Activated T-cell treated with anti-CD3 and anti-CD28 coated beads, Interleukin-2, amount 50 U/mL, for 48 hours (primary cell): ENCODE measurements at places on chromosomes 7 and 10.

DNA sequence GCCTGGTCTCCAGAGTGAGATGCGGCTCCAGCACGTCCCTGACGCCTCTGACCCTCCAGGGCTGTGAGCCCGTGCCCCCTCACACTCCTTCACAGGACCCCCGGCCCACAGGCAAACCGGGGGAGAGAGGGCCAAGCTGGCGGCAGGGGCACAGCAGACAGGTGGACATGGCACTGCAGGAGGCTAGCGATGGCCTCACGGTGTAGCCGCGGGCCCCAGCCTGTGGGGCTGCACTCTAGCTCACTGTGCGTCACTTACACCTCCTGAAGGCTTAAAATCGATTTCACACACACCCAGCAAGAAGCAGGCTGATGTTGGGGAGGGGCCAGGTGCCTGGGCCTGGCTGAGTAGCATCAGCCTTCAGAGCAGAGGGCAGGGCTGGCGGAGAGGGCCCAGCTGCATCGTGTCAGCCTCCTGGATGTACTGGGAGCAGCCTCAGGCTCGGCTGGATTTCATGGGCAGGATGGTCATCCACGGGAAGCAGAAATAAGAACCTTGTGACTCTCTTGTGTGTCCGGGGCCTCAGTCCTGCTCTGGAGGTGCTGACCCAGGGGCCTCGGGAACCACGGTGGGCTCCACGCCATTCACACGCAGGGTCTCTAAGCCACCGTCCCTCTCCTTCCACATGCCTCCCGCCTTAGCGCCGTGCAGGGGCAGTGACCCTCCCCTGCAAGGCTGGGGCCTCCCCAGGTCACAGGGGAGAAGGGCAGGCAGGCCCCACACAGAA, 19.4 kb upstream of the KNDC1 start:
- DNase-seq = no peak

- no peak for DNase-seq
These were observed 11.2 kb downstream of the PPP1R3A start for GRCh38 chr7:113907617-113908016.

DNA sequence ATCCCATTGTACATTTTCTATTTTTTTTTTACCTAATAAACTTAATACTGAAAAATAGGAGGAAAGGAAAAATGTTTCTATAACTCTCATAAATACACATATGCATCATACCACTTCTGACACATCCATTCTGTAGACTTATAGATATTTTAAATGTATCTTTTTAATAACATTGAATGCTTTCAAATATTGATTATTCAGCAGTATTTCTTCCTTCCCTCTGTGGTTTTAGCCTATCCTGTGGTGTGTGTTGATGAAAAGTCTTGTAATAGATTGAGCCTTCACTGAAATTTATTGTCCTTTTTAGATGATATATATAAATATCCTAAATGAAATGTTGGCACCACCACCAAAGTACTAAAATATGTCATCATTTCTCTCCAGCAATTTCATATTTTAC, 218.1 kb downstream of the TSPAN12 start:
- no peak for DNase-seq

DNA sequence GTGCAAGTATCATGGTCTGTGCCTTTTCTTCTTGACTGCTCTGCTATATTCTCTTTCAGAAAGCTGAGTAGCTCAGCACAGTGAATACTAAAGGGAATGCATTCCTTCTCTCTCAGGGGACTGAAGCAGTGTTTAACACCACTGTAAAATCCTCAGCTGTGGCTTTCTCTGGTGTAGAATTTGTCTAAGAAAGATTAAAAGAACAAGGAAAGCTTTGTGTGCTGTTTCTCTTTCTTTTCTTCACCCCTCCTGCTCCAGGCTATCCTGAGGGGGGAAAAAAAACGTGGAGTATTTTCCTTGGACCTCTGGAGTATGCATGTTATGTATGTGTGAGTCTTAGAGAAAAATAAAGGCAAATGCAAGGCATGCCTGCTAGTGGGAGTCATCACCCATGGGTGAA, 383.9 kb downstream of the AUTS2 start:
- no peak for DNase-seq

DNA sequence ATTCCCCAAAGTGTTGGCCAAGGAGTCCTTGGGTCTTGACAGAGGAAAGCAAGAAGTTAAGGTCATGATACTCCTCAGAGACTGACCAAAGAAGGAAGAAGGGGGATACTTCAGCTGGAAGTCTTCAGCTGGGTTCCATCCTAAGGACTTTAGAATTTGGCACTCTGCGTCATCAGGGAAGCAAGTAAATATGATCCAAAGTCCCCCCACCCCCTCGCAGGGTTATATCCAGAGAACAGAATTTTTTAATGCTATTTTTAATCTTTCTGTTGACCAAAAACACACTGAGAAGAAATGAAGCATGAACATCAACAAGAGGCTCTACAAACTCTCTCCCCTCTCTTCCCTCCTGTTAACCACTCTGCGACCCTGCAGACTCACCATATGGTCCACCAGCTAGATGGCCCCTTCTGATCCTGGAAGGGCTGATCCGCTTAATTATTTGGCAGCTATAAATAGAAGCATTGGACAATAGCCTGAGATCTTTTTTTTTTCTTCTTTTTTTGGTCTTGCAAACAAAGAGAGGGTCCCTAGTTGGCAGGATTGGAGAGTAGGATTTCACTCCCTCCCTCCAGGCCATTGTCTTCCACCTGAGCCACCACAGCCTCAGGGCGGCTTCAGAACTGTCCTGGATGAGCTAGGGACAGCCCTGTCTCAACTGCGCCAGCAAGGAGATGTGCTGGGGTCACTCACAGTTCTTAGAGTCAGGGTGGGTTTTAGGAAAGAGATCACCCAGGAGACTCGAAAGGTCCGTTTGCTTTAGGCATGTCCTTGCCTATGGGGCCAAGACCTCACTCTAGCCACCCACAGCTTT, 196.0 kb downstream of the KCNMA1 start:
- no peak for DNase-seq

DNA sequence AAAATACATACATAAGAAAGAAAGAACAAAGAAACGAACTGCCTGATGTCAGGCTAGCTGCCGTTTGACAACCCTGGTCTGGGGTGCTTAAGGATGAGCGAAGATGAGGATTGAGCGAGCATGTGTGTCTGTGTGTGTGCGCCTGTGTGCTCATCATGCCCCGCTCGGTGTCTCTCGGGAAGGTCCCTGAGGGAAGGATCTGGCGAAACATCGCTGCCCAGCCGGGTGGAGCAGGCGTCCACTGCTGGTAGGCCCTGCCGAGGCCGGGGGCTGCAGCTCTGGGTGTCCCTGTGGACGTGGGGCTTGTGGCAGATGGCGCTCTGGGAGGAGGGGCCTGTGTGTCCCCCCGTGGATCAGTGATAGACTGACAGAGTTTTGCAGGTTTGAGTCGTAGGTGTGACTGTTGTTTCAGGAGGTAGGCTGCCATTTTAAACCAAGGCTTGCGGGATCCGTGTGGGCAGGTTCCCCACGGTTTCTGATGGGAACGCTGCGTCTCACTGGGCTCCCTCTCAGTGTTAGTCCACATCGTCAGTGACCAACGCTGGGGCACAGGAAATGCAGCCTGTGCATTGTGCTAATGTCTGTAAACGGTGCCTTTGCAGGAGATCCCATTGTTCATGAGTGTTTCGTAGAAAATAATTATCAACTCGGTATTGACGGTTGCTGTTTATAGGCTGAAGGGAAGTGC, 5.9 kb upstream of the SUN1 start:
- no peak for DNase-seq

- peak; percentile 74 for DNase-seq
These were observed 18.0 kb downstream of the ADAP1 start for GRCh38 chr7:936386-937054.

- DNase-seq = peak; percentile 40
These were observed 1.1 kb downstream of the DENND11 start for GRCh38 chr7:141700848-141701371.

DNA sequence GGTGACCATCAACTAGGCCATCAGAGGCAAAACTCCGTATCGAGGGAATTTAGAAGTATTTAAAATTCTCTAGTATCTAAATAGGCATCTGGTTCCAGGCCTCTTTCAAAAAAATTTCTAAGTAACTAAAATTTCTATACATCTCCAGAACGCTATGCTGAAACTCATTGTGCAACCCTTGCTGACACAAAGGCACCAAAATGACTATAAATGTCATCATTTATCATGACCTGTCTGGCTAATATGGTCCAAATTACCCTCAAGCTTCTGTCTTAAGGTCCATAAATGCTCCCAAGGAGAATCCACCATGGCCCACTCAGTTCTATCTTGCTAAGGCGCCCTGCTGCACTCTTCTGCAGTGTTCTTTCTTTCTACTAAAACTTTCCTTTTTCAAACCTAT, 16.2 kb downstream of the STEAP4 start:
- no peak for DNase-seq

GRCh38 chr10:7700577-7701125, 2.5 kb upstream of the ITIH2 start:
- no peak for DNase-seq

GRCh38 chr10:104613406-104613805, 27.7 kb upstream of the SORCS3 start:
- no peak for DNase-seq

- no peak for DNase-seq
These were observed 264.6 kb downstream of the SNX10 start for GRCh38 chr7:26556061-26556881.

GRCh38 chr7:50262916-50263690, 41.4 kb upstream of the IKZF1 start:
- no peak for DNase-seq

DNA sequence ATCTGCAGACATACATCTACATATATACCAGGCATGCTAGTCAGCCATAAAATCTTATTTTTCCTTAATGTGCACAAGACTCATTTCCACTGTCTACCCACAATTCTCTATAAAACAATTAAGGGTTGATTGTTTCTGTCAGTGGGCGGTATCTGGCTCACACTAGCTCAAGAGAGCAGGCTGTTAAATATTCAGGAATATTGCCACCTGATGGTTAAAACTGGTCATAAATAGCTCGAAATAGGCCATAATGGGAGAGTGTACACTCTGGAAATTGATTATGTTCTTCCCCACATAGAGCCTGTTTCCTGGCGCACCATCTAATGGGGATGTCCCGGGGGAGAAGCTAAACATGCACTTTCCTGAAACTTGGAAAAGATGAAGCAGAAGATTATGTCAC, 620.6 kb upstream of the ANKRD30A start:
- no peak for DNase-seq

DNA sequence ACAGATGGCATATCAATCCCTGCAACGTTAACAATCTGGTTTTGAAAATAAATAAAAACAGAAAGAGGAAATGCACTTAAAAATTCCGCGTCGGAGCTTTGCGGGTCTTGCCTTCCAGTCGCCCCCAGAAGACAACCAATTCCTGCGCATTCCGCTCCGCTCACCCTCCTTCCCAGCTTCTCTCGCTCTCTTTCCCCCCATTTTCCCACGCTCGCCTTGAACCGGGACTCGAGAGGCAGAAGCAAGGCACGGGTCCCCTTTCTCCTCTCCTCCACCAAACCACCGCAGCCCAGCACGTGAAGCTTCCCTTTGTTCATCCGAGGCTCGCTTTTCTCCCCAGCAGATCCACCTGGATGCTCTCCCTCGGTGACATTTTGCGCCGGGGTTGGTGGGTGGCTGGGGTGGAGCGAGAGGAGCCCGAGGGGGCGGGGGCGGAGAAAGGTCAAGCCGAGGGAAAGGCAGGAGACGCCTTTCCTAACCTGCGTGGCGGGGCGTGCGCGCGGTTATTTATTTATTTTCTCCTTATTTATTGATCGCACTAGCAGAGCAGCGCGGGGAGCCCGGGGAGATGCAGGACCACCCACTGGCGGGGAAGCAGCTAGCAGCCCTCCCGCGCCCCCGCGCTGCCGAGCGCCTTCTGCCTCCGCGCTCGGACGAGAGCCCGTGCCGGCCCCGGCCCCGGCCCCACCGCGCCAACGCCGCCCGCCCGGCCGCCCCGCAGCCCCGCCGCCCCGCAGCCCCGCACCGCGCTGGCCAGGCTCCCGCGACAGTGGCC, at the start of gene KCND2:
TSS of gene KCND2 (plus strand) at position 475 of the 775 bp plus-strand sequence.
- no peak for DNase-seq

DNA sequence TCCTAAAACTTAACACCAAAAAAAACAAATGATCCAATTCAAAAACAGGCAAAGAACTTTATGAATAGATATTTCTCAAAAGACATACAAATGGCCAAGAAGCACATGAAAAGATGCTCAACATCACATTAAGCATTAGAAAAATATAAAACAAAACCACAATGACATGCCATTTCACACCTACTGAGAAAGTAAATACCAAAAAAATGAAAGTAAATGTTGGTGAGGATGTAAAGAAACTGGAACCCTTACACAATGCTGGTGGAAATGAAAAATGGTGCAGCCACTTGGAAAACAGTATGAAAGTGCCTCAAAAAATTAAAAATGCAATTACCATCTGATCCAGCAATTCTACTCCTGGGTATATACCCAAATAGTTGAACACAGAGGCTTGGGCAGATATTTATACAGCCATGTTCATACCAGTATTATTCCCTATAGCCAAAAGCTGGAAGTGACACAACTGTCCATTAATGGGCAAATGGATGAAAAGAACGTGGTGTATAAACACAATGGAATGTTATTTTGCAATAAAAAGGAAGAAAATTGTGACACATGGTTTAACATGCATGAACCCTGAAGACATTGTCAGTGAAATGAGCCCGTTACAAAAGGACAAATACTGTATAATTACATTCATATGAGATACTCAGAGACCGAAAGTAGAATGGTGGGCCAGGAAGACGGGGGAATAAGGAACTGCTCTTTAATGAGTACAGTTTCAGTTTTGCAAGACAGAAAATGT, 89.0 kb downstream of the JMJD1C start:
- DNase-seq = no peak

GRCh38 chr7:36430881-36431280, 41.2 kb downstream of the ANLN start:
- DNase-seq = no peak

DNA sequence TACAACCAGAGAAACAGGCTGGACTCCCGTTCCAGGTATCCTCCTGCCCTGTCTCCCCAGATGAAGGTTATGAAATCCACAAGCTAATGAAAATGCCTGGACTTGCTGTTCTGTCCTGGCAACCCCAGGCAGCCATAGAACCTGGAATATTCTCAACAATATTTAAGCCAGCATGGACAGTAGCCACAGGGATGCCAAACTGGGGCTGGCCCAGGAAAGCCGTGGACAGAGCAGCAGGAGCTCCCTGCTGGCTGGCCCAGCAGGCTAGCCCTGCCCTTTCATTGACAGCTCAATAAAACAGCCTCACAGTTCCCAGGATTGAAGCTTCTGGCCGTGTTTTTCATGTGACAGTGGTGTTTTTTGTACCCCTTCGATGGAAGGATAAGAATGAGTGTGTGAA, 230.6 kb downstream of the BMPER start:
- no peak for DNase-seq

- DNase-seq = no peak
These were observed 87.4 kb downstream of the INPP5A start for GRCh38 chr10:132624847-132625471.

GRCh38 chr10:57145548-57145947, 784.5 kb upstream of the ZWINT start:
- DNase-seq = no peak

GRCh38 chr10:34175121-34175520, 640.0 kb downstream of the PARD3 start:
- no peak for DNase-seq
